Mononuclear cell (primary cell): ENCODE measurements at places on chromosomes 2 and 18. TPM values are rescaled to one million over a fixed set of nuclear protein-coding genes. Genes with fewer than 3 reads are reported as not detected.

IL1F10 gene
- total RNA-seq: not detected

CXCR1 gene
- 0.10 TPM for total RNA-seq

OTOF gene
- 0.10 TPM for total RNA-seq

GPR17 gene
- total RNA-seq: not detected

LOXHD1 gene
- total RNA-seq: 0.63 TPM

LAMA1 gene
- total RNA-seq: not detected

SAG gene
- 0.21 TPM for total RNA-seq

DYSF gene
- total RNA-seq: 13.3 TPM

SIGLEC15 gene
- total RNA-seq: 0.42 TPM

CD207 gene
- 0.10 TPM for total RNA-seq
